Keratinocyte (primary cell): ENCODE measurements at places on chromosomes 16 and 17. TPM values are rescaled to one million over a fixed set of nuclear protein-coding genes. Genes with fewer than 3 reads are reported as not detected.

DNA sequence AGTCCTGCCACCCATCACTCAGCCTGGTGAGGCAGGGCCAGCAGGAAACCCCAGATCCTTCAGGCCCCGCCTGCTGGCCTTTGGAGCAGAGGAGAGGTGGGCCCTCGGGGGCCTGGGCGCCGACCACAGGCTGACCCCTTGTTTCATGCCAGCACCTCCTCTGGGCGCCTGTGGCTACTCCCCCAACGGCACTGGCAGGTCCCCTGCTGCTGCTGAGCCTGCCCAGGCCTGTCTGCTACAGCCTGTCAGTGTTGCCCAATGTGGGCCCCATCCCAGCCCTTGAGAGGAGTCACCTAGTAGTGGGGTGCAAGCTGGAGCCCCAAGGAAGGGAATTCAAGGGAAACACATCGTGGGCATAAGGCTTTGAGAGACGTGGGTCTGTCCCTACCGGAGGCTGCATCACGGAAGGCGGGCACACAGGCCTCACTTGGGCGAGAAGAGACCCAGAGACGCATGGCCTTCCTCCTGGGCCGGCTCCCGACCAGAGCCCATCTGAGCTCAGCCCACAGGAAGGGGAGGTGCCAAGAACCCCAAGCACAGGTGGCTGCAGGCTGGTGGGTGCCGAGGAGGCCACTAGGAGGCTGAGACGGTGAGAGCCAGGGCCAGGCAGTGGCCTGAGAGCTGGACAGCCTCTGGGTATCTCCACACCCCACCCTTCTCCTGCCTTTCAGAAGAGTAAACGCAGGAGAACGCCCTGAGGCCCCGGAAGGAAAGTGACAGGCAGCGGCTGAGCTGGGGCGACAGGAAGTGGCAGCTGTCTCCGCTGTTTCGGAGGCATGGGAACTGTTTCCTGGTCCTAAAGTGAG lies 8.0 kb upstream of the FASN start:
- DNase-seq = no peak

DNA sequence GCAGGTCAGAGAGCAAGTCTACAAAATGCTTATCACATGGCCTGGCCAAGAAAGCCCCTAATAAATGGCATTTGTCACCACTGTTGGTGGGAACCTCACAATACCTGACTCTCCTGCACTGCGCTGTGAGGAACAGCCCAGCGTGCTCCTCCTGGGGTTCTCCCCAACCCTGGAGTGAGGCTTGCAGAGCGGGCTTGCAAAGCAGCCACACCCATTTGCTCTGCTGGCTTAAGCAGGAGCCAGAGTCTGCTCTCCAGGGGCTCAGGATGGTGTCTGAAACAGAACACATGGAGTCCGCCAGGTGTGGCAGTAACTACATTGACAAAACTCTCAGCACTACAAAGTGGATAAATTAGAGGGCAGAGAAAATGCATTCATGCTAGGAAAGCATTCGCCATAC lies 331.0 kb upstream of the CCL2 start:
- no peak for DNase-seq

DNA sequence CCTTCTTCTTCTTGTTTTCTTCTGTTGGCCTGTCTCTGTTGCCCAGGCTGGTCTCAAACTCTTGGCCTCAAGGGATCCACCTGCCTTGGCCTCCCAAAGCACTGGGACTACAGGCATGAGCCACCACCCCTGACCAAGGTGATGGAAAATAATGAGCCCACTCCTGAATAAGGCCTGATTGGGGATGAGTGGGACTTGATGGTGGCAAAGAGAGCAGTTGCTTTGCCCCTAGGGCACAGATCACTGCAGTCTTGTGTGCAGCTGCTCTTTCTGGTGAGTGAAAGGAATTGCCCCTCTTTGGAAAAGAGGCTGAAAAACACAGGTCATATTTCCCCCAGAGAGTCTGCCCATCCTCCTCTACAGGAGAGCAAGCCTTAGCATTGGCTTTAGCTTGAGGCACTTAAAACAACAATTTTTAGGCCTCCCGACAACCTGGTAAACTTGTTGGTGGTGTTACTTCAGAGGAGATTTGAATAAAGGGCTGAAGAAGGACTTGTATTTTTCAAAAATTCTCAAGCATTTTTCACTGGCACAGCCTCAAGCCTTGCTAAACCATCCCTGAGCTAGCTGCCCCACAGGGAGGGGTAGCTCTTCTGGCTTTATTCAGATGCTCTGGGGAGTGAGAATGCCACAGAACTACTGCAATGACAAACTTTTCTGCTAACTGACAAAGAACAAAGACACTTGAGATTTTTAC lies 6.1 kb upstream of the PDP2 start:
- no peak for DNase-seq

- no peak for DNase-seq
These were observed 53.4 kb upstream of the NLK start for GRCh38 chr17:27989046-27989445.

GRCh38 chr17:10112962-10113361 lies 85.4 kb downstream of the GAS7 start:
- no peak for DNase-seq

- no peak for DNase-seq
These were observed 36.1 kb downstream of the ARL4D start for GRCh38 chr17:43434902-43435319.

The EVPLL gene
- 0.31 to 1.7 TPM in 2 of 3 replicates, not detected in the other for polyA plus RNA-seq

The MFSD6L gene
- not detected in 3 replicates for polyA plus RNA-seq

The NPB gene
- polyA plus RNA-seq = 0.07 TPM in 1 of 3 replicates, not detected in the others
